Cardiac fibroblast (primary cell): ENCODE measurements at places on chromosomes 7 and 10.

DNA sequence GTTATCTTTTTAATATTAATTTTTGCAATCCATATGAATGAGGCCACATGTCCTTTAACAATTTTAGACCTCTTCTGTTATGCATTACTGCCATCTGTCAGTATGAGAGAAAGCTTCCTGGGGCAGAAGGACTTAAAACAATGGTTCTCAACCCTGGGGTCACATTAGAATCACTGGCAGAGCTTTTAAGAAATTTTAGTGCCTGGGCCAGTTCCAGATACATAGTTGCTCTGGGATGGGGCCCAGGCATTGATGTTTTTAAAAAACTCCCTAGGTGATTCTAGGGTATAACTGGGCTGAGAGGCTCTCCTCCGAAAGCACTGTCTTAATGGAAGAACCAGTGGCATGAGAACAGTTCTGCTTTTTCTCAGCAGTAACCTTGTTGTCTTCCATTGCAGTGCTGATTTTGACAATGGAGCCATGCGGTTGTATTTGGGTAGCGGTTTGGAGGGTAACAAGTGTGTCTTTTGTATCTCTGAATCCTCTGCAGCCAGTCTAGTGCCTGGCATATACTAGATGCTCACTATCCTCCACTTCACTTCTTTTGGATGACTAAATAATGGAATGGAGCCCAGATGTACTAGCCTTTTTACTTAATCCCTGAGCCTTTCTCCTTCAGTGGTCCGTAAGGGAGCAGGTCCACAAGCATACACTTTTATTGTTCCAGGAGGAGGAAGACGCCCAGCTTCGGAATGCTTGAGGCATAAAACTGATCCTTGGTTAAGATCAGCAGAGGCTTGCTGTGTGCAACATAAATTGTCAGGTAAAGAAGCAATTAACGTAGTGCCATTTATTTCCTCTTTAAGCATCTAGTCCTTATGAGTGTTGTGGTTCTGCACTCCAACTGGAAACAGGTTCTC is 227.1 kb downstream of the AUTS2 start:
- DNase-seq, result peak; percentile 46

- DNase-seq, result peak; percentile 72
Observed at GRCh38 chr10:63700631-63701156, 179.5 kb downstream of the REEP3 start.

DNA sequence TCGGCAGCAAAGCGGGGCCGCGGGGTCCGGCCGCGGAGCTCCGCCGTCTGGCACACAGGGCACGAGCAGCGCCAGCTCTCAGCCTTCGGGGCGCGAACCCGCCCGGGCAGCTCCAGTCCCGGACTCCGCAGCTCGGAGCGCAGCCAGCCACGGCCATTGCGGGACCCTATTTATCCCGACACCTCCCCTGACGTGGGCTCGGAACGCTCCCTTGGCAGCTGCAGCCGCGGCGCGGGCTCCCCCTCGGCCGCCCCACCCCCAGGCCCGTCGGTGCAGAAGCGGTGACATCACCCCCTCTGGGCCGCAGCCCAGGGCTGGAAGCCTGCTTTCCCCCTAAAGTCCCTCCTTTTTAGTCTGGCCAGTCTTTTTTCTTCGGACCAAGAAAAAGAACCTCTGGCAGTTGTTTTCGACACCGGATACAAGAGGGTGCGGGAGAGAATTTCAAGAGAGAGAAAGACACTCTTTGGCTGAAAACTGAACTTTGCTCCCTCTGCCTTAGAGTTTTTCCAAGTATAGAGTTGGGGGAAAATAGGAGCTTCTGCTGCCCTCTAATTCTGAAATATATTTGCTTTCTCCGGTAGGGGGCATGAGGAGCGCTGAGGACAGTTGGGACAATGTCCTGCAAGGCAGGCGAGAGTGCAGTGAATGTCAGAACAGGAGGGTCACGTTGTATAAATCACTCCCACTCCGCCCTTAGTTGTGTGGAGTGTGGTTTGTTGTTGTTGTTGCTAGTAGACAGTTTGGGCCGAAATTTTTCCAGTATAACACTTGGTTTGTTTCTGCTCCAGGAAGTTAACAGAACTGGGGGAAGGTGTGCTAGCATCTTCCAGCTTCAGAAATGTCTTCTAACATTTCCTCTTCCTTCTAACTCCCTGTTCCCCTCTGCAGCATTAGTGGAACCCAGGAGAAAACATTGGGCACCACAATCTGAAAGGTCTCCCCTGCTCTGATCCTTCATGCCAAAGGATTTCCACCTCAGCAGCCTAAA is at the start of gene SFRP4:
SFRP4 (minus strand) TSS at position 145 of the 988 bp plus-strand sequence. CDS start 280 bp downstream, outside the sequence.
- peak; percentile 74 for DNase-seq

DNA sequence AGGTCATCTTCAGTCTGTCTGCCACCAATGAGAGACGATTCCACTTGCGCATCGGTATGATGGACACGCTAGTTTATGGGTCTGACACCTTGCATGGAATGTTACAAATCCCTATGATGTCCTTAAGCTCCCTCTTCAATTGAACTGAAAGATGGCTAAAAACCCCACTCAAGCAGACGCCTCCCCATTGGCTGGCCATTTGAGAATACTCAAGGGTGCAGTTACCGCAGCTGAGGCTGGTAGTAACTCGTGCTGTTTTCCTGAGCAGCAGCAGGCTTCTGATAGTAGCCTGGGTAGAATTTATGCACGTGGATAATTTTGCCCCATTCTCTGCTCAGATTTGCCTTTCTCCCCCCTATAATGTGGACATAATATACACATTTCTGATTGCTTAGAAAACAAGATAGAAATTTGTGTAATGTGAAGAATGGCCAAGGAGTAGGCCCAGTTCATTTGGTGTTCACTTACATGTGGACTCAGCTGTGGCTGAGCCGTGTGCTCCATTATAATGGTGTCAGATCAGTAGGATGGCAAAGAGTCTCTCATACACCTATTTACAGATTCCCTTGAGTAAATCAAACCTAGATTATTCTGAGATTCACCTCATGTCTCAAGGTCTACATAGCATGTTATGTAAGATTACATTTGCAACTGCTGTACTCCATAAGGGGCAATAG is 142.8 kb downstream of the HIBADH start:
- DNase-seq, result no peak

DNA sequence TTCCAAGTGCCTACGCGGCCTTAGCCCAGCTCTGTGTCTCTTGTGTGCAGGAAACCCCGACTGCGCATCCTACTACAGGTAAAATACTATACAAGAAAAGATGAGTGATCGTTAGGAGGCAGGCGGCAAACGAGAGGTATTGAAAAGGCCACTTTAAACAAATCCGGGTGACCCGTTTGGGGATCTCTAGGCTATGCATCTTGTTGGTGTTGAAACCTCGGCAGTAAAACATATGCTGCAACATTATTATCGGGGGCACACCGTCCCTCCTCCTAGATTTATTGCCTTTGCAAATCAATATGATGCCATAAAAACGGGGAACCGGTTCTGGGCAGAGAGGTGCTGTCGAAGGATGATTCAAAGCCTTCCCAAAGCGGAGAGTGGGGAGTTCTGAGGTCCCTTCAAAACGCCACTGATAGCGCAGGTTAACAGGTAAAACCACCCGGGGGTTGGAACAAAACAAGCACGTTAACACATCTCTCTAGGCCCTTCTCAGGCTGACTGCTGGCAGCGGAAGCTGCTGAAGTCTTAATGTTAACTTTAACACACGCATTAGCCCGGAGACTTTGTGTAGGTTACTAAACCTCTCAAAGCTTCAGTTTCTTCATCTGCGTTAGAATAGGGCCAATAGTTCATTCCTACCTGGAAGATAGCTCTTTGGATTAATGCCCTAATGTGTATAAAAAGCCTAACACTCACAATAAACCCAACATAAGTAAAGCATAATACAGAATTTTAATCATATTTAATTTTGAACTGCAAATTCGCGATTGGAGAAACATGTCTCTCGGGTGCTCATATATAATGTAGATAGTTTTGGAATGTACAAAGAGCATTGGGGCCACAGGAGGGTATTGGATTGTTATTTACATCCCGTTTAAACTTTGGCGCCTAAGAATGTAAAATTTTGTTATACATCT is 2.6 kb upstream of the TBX20 start:
- peak; percentile 55 for DNase-seq

GRCh38 chr7:158204453-158204852 is 383.2 kb downstream of the PTPRN2 start:
- peak; percentile 2 for DNase-seq

- DNase-seq, result no peak
Observed at GRCh38 chr10:3022027-3022426, 45.3 kb upstream of the PFKP start.
